Fibroblast of mammary gland (primary cell): ENCODE measurements at places on chromosomes 2 and 18.

DNA sequence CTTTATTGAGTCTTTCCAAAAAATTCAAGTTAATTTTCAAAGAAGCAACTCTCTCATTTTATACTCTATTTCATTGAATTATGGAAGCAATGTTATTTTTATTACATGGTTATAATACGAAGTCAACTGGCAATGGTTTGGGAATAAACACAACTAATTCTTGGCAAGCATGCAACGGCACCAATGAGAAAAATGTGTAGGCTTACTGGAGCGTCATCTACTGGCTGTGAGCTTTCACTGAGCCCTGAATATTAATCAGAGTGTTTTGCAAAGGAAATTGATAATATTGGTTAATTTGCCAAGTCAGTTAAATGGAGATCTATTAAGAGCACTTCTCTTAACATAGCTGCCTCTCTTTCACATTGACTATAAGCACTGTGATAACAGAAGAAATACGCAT is 163.9 kb downstream of the IKZF2 start:
- DNase-seq: peak; percentile 33

- peak; percentile 99 for DNase-seq
Measured at GRCh38 chr2:118668431-118669424, 178.7 kb downstream of the EN1 start.

- DNase-seq: no peak
Measured at GRCh38 chr2:150909090-150909489, 352.6 kb downstream of the RBM43 start.

- no peak for DNase-seq
Measured at GRCh38 chr2:202014318-202014717, 19.3 kb upstream of the FZD7 start.

DNA sequence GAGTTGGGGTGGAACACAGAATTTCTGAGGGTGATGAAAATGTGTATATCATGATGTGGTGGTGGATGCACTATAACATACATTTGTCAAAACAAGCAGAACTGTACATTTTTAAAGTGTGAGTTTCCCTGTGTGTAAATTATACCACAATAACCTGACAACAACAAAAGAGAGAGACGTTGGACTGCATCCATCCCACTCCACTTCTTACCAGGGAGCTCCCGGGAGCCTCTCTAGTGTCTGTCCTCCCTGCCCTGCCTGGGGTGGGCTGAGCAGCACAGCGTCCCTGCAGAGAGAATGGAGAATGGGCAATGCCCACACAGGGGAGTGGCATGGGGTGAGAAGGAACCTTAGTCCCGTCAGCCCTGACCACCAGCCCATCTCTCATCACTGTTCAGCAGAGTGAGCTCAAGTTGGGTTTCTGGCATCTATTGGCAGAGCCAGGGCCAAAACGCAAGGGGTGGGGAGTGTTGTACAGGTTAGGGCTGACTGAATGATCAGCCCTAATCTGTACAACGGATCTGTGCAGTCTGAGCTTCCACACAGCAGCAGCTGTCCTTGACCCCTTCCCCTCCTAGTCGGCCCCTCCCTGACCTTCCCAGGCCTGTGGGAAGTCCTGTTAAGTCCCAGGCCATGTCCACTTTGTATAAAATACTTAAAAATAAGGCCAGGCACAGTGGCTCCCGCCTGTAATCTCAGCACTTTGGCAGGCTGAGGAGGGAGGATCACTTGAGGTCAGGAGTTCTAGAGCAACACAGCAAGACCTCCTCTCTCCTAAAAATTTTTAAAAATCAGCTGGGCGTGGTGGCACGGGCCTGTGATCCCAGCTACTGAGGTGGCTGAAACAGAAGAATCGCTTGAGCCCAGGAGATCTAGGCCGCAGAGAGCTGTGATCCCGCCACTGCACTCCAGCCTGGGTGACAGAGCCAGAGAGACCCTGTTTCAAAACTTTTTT is 3.3 kb upstream of the PROC start:
- DNase-seq: peak; percentile 39
